Amniotic stem cell (primary cell): ENCODE measurements at places on chromosomes 16 and 17.

GRCh38 chr17:61218438-61218837 lies 181.2 kb upstream of the TBX2 start:
- DNase-seq: no peak

DNA sequence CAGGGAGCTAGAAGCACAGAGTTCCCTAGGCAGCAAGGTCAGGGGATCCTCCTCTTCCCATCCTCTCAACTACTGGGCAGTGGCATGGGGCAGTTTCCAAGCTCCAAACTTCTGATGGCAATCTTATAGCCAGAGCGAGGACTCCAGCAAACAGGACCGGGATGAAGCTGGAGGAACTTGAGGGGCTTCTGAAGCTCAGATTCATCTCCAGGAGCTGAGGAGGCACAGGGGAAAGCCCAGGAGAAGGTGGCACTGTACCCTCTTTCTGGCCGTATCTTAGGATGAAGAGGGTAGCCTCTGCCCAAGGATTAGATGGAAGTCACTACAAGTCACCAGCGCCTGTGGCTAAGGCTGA lies 50.0 kb upstream of the RPL38 start:
- no peak for DNase-seq

DNA sequence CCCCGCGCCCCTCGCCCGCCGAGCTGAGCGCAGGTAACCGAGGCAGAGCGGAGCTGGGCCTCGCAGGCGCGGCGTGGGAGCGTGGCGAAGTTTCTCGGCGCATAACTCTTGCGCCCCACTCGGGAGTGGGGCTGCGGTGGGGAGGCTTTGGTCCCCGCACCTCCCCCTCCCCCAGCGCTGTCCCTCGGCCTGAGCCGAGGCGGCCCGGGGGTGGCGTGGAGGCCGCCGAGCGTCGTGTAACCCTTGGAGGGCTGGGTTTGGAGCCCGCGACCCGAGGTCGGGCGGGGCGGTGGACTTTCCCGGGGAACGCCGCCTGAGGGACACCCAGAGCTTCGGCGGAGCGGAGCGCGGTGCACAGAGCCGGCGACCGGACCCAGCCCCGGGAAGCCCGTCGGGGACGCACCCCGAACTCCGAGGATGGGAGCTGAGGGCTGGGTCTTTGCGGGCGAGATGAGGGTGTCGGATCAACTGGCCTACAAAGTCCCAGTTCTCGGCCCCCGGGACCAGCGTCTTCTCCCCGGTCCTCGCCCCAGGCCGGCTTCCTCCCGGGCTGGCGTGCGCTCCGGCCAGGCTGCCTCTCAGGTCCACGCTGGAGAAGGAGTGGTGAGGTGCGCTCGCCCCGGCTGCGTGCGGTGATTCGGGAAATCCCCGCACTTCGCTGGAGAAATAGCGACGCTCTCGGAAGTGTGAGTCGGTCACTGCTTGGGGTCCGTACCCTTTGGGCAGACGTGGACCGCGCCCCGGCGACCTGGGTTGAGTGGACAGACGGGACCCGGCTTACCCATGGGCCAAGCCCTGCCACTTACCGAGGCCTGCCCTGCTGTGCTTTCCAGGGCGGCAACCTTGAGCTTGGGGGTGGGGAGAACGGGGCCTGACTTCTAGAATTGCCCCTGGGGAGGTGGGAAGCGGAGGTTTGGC lies 168.4 kb downstream of the RAB11FIP4 start:
- DNase-seq: no peak

GRCh38 chr16:797120-797420 lies 3.5 kb downstream of the GNG13 start:
- no peak for DNase-seq

DNA sequence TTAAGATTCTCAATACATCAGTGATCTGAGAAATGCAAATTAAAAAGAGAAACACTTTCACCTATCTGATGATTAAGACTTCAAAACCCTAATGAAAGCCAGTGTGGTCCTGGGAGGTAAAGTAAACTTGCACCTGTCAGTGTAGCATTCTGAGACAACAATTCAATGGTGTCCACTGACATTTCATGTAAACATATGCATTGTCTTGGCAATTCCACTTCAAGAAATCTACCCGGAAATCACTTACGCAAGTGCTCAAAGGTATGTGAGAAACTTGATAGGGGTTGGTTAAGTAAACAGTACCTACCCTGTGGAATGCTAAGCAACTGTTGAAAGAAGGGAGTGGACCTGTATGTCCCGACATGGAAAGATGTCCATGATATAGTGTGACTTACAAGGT lies 2.1 kb downstream of the ST6GALNAC1 start:
- no peak for DNase-seq

- no peak for DNase-seq
These were observed 11.0 kb downstream of the ABHD15 start for GRCh38 chr17:29555840-29556239.
